ENCODE measurements at places on chromosomes 4 and X. TPM values are rescaled to one million over a fixed set of nuclear protein-coding genes. Genes with fewer than 3 reads are reported as not detected.

DNA sequence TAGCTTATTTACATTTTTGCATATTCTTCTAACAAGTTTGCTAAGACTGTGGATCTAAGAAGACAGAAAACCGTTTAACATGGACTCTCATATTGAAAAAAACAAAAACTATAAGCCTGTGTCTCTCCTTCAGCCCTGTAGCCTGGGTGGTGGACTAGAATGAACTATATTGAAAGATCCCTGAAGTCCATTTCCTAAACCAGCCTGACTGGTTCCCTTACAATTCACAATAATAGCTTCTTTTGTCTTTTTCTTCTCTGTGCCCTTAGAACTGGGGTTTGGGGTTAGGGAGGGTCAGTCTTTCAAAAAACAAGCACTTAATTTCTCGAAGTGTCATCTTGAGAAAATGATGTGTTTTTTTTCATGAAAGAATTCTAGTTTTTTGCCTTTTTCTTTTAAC lies 59.0 kb downstream of the GSTCD start:
- DNase-seq = no peak

DNA sequence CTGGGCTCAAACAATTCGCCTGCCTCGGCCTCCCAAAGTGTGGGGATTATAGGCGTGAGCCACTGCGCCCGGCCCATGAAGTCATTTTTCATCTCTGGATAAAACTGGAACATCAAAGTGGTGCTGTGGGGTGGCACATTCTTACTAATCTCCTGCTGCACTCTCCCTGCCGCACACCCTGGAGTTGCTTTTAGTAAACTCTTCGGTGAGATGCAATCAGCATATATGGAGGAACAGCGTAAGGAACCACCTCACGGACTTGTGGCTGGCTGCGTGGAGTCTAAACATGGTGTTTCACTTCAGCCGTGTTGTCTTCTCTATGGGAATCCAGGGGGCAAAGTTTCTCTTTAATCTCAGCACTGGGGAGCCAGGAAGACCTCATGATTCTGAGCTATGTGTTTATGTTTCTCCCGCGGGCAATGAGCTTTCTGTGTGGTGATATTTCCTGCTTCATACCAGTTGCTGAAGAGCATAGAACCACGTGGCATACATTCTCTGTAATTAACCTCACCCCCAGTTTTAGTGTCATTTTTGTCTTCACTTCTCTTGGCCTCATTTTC lies 2.1 kb upstream of the RHOH start:
- DNase-seq = no peak

TRIM75 gene
- not detected for total RNA-seq

YY2 gene
- total RNA-seq = 2.5 TPM

DNA sequence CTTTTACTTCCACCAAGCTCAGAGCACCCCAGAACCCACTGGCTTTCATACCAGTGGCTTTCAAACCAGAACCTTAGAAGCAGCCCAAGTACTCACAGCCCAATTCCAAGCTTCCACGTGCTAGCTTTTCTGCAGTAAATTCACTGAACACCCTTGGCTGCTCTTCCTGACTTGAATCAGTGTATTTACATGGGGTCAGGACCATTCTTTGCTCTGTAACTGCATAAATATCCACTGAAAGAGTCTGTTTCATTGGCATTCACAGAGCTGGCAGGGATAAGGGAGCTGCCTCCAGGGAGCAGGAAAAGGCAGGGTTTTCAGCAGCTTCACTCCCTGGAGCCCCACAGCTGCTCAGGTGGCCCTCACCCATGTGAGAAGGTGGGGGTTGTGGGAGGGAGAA lies 43.8 kb downstream of the RAI2 start:
- DNase-seq = no peak

GRCh38 chr4:104210420-104210819 lies 284.3 kb downstream of the CXXC4 start:
- DNase-seq = no peak

ARMCX1 gene
- total RNA-seq = 60.7 TPM

- DNase-seq = no peak
These were observed 144.9 kb downstream of the POLA1 start for GRCh38 chrX:24838629-24839028.

GRCh38 chr4:152630324-152630723 lies 49.5 kb downstream of the TMEM154 start:
- no peak for DNase-seq

GRCh38 chr4:184355111-184355604 lies 119.2 kb downstream of the IRF2 start:
- peak; percentile 78 for DNase-seq

DNA sequence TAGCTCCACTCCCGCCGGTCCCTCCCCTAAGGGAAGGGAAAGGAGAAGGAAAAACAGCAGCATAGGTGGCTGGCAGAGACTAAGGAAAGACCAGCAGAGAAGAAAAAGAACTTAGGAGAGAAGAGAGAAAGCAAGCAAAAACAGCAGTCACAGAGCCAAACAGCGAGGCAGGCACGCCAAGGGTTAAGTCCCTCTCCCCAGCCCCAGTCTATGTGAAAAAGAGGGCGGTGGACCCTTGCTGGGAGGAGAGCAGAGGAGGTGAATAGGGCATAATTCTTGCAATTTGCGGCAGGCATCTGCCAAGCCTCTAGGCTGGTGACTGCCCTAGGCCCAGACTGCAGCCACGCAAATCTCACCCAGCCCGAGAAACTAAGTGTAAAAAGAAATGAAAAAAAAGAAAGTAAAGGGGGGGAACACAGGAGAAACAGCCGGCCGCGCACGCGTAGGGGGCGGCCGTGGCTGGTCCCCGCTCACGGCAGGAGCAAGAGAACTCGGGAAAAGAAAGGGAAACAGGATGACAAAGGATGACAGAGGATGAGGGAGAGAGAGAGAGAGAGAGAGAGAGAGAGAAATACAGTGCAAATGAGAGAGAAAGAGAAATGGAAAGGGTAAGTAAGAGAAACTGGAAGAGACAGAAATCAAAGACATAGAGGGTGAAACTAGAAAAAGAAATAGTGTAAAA lies 48.6 kb downstream of the MAGEA9 start:
- no peak for DNase-seq

DNA sequence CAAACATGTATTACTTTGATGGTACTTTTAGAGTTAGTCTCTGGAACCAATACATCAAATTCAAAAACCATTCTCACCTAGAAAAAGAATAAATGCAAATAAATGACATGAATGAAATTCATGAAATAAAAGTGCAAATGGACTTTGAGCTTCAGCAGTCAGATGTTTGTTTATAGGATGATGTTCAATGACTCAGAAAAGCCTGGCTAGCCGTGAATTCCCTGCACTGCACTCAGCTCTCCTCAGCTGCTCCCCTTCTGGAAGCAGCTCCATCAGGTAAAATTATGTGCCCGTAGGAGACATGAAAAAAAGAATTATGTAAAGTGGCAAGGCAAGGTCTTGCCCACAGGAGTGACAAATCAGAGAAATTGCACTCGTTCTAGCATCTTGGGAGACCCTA lies 390.6 kb downstream of the GPM6A start:
- DNase-seq = no peak

DNA sequence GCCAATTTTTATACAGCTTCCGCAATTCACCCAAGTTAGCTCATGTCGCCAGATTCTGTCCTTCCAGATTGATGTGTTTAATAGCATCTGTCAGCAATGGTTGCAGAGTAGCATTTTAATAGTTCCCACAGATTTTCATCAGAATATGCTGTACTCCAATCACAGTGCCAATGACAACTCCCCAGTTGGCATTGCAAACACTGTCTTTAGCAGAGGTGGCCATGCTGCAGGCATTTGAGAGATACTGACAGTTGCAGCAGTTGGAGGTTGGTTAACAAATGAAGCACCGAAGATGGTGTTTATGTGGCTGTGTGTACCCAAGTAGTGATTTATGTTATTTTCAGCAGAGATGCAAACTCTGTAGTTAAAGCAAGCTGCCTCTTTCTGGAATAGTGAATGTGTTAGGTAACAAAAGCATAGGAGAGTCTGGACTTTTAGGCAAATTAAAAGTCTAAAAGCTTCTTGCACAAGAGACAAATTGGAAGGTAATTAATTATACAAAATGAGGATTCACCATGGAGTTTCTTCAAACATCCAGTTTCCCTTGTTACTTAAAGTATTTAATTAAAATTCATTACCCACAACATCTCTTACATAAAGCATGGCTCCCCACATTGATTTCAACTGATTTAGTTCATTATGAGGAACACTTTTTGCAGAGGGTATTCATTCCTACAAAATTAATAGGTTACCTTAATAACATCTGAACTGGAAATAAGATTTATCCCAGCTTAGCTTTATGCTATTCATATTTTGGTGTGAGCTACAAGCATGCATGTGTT lies 65.2 kb downstream of the PARM1 start:
- DNase-seq = no peak

Measured in skin of body (tissue), 3 donors.